ENCODE measurements at places on chromosomes 4 and X. TPM values are rescaled to one million over a fixed set of nuclear protein-coding genes. Genes with fewer than 3 reads are reported as not detected.

Gene MGARP
- 0.70 TPM for polyA plus RNA-seq

Gene TBX22
- polyA plus RNA-seq = not detected

DNA sequence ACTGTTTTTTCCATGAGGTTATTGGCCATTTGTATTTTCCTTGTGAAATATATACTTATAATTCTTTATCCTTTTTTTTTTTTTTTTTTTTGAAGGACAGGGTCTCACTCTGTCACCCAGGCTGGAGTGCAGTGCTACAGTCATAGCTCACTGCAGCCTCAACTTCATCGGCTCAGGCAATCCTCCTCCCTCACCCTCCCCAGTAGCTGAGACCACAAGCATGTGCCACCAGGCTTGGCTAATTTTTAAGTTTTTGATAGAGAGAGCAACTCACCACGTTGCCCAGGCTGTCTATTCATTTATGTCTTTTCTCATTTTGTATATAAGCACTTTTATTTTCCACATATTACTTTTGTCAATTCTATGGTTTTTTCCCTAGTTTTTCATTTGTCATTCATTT, 16.8 kb downstream of the RBPJ start:
- DNase-seq = no peak

DNA sequence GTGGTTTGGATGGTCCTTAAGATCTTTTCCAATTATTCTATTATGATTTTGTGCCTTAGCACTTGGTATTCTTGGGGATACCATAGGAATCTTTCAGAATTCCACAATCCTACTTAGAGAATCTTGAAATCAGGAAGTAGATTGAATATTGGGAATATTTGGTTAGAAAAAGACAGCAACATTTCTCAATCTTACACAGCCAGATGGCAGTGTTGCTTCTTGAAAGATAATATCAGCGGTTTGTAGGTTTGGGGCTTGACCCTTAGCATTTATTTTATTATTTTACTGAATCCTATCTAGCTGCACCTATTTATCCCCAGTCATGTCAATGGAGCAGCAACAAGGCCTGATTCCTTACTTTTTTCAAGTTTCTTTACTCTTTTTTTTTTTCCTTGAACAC, 28.6 kb downstream of the MAGEB1 start:
- DNase-seq = peak; percentile 1

DNA sequence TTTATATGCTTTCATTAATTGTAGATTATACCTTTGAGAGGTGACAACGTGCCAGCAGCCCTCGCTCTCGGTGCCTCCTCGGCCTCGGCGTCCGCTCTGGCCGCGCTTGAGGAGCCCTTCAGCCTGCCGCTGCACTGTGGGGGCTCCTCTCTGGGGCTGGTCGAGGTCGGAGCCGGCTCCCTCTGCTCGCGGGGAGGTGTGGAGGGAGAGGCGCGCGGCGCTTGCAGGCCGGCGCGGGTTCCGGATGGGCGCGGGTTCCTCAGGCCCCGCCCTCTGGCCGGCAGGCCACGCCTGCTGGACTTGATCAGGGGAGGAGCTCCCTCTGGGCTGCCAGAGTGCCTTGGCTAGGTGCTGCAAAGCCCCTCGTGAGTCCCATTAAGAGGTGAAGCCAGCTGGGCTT, 321.1 kb upstream of the PCDH18 start:
- no peak for DNase-seq

Data from hindlimb muscle (tissue), 1 donor.